ENCODE measurements at places on chromosomes 13 and 19.

DNA sequence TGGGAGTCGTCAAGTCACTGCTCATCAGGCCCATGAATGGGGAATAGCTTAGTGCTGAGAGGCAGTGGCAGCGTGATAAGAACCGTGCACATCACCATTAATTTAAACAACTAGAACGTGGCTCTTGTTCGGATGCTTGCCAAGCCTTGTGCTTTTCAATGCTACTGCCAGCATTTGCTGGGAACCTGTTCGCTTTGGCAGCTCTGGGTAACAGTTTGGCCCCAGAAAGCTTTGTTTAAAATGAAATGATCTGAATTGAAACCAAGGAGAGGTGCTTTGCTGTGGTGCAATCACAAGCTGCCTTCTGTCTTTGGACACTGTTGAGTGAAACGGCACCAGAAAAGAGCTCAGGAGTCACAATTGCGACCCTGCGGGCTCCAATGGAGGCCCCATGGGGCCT is 53.5 kb upstream of the OLFM4 start:
- DNase-seq = no peak

DNA sequence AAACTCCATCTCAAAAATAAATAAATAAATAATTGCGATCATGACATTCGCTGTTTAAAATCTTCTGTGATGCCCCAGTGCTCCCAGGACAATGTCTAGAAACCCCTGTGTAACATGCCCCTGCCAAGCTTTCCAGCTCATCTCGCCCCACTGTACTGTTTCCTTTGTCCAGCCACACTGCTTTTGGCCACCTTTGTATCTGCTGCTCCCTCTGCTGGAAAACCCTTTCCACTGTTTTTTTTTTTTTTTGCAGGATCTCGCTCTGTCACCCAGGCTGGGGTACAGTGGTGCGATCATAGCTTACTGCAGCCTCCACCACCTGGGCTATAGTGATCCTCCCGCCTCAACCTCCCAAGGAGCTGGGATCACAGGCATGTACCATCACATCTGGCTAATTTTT is 7.5 kb downstream of the PLAUR start:
- no peak for DNase-seq

GRCh38 chr13:38687246-38688229 is 661 bp downstream of the FREM2 start:
- DNase-seq = no peak

- no peak for DNase-seq
Observed at GRCh38 chr19:33302974-33303790, 848 bp upstream of the CEBPA start.

DNA sequence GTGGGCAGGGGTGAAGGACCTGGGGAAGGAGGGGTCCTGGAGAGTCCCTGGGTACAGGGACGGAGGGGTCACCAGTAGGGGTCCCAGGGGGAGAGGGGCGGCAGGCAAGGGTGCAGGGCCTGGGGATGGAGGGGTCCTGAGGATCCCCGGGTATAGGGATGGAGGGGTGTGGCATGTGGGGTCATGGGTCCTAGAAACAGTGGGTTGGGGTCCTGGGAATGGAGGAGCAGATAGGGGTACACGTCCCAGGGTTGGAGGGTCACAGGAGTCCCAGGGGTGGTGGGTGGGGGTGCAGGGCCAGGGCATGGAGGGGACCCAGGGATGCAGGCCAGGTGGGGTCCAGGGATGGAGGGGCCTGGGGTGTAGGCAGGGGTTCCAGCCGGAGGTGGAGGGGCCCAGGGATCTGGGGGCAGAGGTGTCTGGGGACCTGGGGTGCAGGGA is 1.4 kb downstream of the BTBD2 start:
- DNase-seq = no peak

- DNase-seq = no peak
Observed at GRCh38 chr13:75934889-75935288, 298.8 kb downstream of the LMO7 start.

GRCh38 chr13:33381906-33382305 is 96.4 kb upstream of the STARD13 start:
- DNase-seq = no peak

DNA sequence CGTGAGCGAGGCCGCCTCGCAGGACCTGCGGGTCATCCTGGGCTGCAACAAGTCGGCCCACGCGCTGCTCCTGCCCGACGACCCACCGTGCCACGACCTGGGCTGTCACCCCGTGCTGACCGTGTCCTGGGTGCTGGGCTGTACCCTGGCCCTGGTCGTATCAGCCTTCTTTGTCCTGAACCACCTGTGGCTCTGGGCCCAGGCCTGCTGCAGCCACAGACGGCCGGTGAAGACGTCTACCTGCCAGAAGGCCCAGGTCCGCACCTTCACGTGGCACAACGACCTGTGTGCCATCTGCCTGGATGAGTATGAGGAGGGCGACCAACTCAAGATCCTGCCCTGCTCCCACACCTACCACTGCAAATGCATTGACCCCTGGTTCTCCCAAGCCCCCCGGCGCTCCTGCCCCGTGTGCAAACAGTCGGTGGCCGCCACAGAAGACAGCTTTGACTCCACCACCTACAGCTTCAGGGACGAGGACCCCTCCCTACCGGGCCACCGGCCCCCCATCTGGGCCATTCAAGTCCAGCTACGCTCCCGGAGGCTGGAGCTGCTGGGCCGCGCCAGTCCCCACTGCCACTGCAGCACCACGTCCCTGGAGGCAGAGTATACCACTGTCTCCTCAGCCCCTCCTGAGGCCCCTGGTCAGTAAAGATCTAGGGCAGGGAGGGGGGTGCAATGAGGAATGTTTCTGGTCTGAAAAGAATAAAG is 1.1 kb downstream of the ZNRF4 start:
- DNase-seq = no peak

- DNase-seq = no peak
Observed at GRCh38 chr13:97226013-97226412, 3.9 kb downstream of the MBNL2 start.

- DNase-seq = no peak
Observed at GRCh38 chr19:5321851-5322681, 18.5 kb downstream of the PTPRS start.

GRCh38 chr13:54029226-54029625 is 1000.6 kb downstream of the OLFM4 start:
- DNase-seq = no peak

DNA sequence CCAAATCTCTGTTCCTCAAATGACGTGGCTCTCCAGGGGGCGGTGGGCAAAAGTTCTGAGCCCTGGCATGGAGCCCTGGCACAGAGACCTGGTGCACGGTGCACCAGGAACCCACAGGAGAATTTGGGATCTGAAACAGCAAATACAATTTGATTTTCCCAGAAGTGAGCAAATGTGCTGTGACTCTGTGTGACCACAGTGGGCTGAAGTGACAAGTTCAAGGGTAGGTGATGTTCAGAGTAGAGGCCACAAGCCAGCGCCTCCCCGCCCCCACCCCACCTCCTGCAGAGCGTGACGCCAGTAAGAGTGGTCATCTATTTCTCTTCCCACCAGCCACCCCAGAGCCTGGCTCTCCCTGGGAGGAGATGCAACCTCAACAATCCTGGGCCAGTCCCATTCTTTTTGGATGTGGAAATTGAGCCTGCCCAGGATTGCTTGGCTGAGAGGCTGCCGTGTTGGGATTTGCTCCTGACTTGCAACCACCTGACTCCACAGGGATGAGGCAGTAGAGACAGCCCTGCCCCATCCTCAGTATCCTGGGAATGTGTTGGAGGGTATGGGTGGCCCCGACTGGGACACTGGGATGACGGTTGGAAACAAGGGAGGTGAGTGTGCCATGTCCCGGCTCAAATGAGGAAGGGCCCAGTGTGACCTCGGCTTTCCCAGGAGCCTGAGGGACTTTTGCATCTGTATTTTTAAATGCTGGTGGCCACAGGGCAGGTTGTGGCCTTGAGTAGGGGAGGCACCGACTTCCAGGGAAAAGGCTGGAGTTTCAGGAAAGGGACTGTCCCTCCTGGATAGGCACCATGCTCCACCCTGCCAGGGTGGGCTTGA is 11.1 kb upstream of the BCL3 start:
- DNase-seq = no peak

DNA sequence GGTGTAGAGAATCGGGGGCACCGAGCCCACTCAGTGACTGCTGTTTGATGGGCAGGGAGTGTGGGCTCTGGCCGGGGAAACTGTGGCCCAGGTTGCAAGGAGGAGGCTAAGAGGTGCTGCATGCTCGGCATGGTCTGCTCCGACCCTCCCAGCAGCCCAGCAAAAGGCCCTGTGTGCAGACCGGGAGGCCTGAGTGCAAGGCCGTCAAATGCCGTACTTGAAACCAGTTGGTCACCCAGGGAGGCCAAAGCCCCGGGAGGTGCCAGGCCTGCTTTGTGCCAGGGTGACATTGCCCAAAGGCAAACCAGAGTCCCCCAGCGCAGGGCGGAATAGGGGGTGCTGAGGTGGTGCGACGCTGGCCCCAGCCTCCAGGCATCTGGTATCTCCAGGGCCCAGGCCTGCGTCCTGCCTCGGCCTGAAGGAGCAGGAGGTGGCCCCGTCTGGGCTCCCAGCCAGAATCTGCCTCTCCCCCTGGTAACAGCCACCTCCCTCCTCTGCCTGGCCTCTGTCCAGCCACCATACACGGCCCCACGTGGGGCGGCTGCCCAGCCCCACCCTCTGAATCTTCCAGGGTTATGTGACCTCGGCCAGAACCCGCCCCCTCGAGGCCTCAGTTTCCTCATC is 4.0 kb downstream of the PIK3R2 start:
- DNase-seq = no peak

DNA sequence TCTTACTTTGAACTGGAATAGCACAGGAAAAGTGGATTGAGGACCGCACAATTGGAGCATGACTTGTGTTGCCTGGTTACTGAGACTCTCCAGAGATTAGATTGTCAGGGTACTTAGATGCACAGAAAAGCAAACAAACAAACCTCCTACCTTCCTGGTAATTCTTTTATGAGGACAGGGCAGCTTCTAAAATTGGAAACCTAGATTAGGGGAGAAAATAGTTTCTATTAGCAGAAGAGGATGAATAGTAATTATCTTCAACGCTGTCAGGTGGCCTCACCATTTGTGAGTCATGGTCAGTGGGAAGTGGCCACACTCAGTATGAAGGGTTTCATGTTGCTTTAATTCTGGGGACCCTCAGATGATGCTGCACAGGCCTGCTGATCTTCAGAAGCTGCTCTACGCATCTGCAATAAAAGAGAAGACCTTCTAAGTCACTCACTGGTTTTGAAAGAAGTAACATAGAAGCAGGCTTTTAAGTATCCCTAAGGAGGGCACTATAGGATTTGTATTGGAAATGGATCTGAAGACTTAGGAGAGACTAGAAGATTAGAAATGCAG is 106.8 kb downstream of the LACC1 start:
- DNase-seq = no peak

GRCh38 chr19:33773704-33774624 is 22.7 kb upstream of the KCTD15 start:
- DNase-seq = no peak

DNA sequence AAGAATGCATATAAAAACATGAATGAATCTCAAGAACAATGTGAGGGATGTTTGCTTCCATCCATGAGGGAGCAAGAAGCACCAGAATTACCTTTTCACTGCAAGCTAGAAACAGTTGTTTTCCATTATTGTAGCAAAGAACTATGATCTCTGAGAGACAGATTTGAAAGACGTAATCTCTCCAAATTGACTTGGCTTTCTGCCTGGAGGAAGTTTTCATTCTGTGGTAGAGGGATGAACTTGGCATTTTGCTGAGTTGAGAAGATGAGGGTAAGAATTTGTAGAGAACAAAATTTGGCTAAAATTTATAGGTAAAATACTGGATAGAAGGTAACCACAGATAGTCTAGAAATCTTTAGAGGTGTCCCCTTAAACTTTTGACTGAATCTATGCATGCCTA is 496.8 kb downstream of the TDRD3 start:
- no peak for DNase-seq

DNA sequence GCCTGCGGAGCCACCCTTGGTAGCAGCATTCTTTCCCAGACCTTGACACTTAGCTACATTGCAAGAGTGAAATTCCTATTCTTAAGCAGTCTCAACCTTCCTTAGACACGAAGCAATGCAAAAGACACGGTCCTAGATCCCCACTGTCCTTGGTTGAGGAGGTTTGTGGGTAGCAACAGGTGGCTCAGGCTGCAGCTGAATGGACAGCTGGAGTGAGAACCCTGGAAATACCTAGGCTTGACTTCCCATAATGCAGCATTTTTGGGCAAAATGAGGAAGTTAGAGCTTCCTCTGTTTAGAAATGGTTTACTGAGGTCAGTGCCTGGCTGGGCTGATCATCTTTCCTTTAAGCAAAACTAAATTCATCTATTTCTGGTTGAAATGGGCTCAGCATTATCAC is 296.6 kb downstream of the RFC3 start:
- DNase-seq = no peak

Data from activated T-helper 1 cell treated with anti-CD3 and anti-CD28 coated beads, Interleukin-12 subunit alpha, Interleukin-12 subunit beta, Interleukin-2, Interleukin-4 antibody, amounts not matched to agents 30 ng/mL and 10 ng/mL and 1 ng/mL, durations not matched to agents 14 hours and 24 hours and 36 hours (primary cell).